ENCODE measurements at places on chromosomes 13 and 19.

DNA sequence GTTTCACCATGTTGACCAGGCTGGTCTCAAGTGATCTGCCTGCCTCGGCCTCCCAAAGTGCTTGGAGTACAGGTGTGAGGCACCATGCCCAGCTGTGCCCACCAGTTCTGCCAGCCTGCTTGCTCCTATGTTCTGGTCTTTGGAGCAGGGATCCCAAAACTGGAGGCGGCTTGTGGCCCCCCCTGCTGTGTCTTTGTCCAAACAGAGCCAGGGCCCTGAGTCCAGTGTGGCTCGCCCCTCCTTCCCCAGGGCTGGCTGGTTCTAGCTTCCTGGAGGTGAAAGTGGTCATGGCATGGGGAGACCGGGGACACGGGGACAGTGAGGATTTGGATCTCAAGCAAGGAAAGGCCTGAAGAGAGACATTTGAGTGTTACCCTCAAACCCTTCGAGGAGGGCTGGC is 11.5 kb upstream of the TINCR start:
- DNase-seq = no peak

DNA sequence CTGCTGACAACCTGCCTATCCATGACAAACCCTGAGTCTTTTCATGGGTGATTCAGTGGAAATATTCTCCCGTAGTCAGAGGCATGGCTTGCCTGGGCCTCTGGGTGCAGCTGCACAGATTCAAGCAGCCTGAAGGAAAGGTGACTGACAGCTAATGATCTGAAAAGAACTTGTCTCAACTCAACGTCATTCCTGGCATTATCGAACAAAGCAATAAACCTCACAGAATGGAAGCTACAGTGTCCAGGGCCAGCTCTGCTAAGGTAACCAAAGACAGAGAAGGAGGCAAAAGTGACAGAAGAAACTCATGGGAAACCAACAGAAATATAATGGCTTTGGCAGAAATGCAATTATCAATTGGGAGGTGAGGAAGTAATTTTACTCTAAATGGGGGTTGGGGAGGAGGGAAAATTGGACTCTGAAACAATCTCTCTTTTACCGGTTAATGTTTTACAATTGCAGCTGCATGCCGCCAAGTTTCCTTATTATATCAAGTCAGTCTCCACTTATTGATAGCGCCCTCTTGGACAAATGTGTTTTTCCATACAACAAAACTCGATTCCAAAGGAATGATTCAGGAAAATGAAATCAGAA is 12.9 kb downstream of the STARD13 start:
- DNase-seq = no peak

GRCh38 chr13:26508885-26509284 is 48.6 kb upstream of the WASF3 start:
- no peak for DNase-seq

- DNase-seq = no peak
These were observed 1617.1 kb downstream of the PCDH9 start for GRCh38 chr13:65613004-65613403.

- DNase-seq = no peak
These were observed 38.3 kb downstream of the NDFIP2 start for GRCh38 chr13:79519255-79519654.

Measured in activated T-helper 1 cell treated with anti-CD3 and anti-CD28 coated beads, Interleukin-2, amount 50 U/mL, for 16 hours (primary cell).